ENCODE measurements at places on chromosomes 3 and 15.
A peak's percentile ranks its signal among the peaks of the same experiment; 100 is the strongest.

- no peak for DNase-seq
Measured at GRCh38 chr3:122391681-122392446, 7.9 kb downstream of the FAM162A start.

- DNase-seq, result no peak
Measured at GRCh38 chr3:169527507-169527906, 136.0 kb downstream of the MECOM start.

- DNase-seq, result no peak
Measured at GRCh38 chr3:113839551-113839950, 963 bp downstream of the GRAMD1C start.

GRCh38 chr3:60912876-60913275 is 338.4 kb downstream of the FHIT start:
- no peak for DNase-seq

DNA sequence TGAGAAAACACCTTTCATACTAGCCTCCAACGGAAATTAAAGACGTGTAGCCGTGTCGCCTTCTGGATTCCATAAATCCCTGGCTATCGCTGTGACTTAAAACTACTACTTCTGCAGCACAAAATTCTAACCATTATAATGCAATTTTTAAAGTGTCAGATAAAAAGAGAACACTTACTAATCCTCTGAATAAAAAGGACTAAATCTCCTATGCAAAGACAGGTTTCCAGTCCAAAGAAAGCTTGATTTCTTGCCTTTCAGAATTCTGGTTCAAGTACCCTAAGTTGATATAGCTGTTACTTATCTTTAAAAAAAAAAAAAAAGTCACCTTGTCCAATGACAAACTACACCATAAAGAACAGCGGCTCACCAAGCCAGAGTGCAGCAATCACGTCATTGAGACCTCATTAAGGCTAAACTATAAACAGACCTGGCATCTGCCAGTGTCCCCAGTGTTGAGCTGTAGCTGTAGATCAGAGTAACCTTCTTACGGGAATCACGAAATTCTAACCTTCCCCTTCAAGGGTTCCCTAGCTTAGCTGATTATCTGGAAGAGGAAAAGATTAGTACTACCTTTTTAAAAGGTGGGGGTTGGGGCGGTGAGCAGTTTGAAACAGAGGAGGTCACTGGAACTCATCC is 2.2 kb downstream of the ABCC5 start:
- DNase-seq, result no peak

- DNase-seq, result no peak
Measured at GRCh38 chr15:59313641-59314332, 58.9 kb downstream of the MYO1E start.

- DNase-seq, result no peak
Measured at GRCh38 chr3:109093561-109093960, 24.4 kb downstream of the MORC1 start.

GRCh38 chr3:194045289-194045688 is 90.7 kb upstream of the HES1 start:
- no peak for DNase-seq

DNA sequence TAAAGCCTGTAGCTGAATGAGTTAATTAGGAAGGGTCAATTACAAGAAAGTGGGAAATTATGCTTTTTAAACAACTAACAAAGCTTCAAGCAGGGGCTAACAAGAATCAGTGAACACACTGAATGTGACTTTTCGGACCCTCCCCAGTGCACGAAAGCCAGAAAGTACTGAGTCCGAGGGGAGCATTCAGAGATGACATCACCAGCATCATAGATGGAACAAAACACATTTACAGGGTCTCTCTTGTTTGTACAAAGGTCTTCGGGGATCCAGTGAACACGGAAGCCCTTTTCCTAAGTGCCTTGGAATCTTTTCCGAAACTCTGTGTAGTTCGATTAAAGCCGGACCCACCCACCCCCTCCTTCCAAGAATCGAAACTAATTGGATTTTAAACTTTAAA is 829 bp downstream of the DCP1A start:
- DNase-seq, result no peak

DNA sequence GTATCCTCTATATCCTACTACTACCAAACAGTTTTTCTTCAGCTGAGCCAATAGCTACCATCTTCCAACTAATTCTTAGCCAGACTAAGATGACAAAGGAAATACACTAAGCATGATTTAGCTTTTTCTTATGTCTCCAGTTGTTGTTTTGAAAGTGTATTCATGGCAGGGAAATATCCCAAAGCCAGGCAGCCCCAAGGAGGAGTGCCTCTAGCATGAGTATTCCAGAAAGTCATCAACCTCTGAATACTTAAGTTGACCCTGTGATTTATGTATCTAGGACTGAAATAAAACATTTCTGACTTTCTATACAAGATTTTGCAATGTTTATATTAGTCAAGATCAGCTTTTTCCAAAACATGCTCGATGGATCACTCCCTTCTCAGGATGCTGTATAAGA is 449.1 kb downstream of the IL5RA start:
- DNase-seq, result no peak

DNA sequence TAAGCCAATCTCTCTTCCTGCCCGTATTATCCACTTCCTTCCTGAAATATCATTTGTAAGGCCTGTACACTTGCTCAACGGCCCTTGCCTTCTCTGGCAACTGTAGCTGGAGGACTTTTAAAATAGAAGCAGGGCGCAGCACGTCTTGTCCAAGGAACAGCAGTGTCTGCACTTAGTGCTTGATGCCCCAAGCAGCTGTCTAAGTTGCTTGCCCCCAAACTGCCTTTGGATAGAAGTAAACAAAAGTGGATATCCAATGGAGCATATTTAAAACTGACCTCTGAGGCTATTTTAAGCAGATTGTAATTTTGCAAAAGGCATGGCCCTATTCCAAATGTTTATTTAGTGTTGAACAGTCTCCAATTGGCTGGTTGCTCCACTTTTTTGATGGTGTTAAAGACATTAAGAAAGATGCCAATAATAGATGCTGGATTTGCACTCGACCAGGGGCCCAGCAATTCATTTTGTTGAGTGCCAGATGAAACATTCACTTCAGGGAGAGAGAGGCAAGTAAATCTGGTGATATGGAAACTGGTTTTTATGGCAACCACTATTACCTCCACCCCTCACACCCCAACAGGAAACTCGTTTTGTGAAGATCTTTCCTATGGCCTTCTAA is 526.8 kb upstream of the TBL1XR1 start:
- no peak for DNase-seq

DNA sequence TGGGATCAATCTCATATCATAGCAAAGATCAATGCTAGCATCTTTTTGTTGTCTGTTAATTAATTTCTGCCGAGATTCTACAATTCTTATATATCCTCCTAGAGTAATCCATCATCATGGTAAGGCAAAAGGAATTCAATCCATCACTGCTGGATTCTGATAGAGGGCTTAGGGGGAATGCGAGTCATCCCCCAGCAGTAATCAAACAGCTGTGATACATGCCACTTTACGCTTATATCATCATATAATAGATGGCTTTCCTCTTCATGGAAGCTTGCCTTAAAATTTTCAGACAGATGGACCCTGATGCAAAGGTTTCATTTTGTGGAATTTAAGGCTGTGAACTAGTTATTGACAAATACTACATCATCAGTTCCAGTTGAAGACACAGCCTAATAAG is 645.9 kb downstream of the CADM2 start:
- no peak for DNase-seq

GRCh38 chr3:127152684-127153505 is 40.0 kb upstream of the PRR23E start:
- DNase-seq, result no peak

- DNase-seq, result no peak
Measured at GRCh38 chr3:57892423-57892822, 115.8 kb upstream of the FLNB start.

- DNase-seq, result no peak
Measured at GRCh38 chr3:175226444-175226843, 367.3 kb downstream of the NAALADL2 start.

- DNase-seq, result no peak
Measured at GRCh38 chr3:136630915-136631314, 121.3 kb downstream of the STAG1 start.

DNA sequence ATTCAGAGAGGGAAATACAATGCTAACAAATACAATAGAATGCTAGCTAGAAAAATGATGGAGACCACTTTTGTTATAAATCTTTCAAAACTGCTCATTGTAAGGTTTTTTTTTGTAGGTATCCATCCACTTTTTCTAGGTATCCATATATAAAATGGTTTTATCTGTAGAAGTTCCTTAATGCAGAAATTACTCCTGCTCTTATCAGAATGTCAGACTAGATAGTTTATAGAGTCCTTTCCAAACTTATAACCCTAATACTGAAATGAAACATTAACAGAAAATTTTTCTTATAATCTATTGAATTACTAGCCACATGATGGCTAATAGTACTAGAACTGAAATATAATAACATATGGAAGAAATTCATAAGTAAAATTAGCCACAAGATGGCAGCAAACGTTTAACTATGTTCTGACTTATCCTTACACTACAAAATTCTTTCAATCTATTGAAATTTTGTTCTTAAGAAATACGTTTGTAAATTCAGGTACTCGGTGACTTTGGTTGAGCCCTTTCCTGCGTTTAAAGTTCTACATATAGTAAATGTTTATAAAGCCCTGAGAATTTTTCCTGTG is 58.5 kb downstream of the ECT2 start:
- DNase-seq, result peak; percentile 49

GRCh38 chr15:72474912-72475628 is 940 bp downstream of the ARIH1 start:
- peak; percentile 91 for DNase-seq

DNA sequence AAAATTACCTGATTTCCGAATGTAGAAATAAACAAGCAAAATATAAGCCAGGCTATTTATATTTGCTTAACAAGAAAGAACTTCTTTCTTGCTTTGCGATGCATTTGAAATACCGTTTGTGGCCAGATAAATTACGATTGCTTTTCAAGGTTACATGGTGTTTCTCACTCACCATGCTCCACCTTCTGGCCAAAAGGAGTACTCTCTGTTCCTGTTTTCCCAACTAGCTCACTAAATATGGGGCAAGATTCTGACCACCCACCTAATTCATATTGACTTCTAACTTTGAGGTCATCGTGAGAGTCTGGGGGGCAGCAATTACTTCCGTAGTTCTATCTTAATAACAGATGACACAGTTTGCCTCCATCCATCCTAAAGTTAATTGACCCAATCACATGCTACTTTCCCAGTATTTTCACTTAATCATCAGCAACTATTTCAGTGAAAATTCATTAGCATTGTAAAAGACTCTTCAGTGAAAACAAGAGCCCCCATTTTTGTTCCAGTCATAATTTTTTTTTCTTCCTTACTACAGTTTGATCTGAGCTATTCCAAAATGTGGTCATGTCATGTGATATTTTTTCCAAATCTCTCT is 25.9 kb downstream of the ACP3 start:
- no peak for DNase-seq

GRCh38 chr3:146218880-146219866 is 31.7 kb downstream of the PLSCR4 start:
- peak; percentile 63 for DNase-seq

- no peak for DNase-seq
Measured at GRCh38 chr3:157782236-157782635, 279.0 kb upstream of the VEPH1 start.

DNA sequence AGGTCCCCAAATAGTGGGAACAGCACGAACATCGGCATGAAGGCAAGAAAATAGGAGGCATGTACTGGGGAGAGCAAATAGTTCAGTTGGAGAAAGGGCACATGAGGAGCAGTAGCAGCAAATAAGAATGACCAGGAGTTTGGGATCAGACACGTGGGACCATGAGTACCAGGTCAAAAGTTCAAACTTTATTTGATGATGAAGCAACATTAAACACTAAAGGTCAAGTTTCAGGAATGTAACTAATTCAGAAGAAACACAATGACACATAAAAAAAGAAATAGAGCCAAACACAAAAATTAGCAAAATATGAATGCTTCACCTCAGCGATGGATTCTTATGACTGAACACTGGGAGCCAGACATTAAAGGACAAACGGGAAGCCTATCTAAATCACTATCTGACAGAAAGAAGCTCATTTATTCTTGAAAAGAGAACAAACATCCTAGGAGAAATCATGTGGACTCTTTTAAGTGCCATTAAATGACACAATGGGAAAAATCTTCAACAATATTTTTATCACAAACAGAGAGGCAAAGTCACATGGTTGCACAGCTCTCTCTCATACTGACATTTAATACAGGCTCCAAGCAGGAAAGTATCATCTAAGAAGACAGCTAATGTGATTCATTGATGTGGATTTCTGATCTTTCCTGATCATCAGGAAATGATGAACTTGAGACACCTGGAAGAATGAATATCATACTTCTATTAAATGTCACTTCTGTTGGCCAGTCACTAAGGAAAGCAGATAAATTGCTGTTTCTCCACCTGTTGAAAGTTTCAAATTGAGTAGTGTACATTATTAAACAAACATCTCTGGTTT is 216.9 kb upstream of the THBS1 start:
- DNase-seq, result no peak

GRCh38 chr3:50608278-50608677 is 3.3 kb downstream of the CISH start:
- no peak for DNase-seq

GRCh38 chr3:43695863-43696262 is 5.1 kb downstream of the ABHD5 start:
- no peak for DNase-seq

GRCh38 chr3:196631682-196632045 is 7.8 kb upstream of the NRROS start:
- DNase-seq, result peak; percentile 64

GRCh38 chr3:80543154-80543553 is 775.4 kb upstream of the ROBO1 start:
- no peak for DNase-seq

DNA sequence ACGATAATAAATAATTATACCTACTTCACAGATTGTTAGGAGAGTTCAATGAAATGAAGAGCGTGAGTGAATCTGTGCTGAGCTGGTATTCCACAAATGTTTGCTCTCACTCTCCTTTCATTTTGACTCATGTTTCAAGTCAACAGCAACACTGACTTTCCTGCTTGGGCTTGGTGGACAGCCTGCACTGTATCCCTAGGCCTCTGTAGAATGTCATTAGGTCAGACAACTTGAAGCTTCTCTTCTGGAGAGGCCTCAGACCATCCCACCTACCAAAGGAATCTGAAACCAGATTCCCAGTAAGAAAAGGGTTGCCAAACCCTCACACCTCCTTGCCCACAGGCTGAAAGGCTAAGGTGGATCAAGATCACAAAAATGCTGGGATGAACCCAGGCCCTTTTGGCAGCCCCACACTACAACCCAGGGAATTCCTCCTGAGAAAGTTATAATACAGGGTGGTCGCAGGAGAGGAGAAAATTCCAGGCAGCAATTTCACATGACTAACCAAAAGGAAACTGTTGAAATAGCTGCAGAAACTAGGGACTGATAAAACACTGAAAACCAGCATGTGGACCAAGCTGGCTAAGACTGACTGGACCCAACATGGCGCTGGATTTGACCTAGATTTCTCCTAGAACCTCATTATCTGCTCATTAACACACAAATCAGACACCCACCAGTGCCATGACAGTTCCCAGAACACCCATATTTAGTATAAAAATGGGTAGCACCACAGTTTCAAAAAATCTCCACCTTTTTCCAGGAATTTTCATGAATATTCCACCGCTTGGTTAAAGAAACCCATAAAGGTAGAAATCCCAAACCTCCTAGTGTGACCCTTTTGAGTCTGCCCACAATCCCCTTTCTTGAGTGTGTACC is 57.0 kb upstream of the ZNF148 start:
- no peak for DNase-seq
